ENCODE measurements at places on chromosomes 2 and 18.
A peak's percentile ranks its signal among the peaks of the same experiment; 100 is the strongest.

DNA sequence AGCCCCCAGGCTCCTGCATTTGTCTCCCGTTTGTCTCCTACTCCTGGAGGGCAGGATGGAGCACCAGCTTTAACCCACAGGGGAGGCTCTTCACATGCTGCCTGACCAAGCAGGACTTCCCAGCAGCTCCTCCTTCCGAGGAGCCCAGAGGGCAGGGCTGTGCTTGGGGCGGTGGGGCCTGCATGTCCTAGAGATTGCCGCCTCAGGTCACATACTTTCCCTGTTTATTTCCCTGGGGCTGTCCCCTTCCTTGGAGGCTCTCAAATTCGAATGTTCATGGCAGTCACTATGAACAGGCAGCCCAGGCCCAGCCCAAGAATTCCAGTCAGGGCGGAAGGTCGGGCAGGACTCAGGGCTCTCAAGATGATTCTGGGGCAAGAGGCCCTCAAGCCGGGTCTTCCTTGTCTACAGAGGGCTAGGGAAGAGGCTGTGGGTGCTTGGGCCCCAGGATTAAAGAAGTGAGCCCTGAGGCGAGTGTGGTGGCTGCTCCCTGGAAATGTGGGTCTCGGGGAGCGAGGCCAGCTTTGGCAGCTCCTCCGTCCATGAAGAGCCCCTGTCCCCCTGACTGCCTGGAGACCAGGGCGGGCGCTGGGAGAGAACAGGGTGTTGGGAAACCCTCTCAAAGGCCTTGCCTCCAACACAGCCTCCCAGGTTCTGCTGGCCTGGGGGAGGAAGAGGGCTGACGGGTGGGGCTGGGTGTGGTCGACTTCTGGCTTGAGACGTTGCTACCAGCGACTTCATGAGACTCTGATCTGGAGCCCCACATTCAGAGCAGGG is 48.9 kb upstream of the HPCAL1 start:
- no peak for DNase-seq

DNA sequence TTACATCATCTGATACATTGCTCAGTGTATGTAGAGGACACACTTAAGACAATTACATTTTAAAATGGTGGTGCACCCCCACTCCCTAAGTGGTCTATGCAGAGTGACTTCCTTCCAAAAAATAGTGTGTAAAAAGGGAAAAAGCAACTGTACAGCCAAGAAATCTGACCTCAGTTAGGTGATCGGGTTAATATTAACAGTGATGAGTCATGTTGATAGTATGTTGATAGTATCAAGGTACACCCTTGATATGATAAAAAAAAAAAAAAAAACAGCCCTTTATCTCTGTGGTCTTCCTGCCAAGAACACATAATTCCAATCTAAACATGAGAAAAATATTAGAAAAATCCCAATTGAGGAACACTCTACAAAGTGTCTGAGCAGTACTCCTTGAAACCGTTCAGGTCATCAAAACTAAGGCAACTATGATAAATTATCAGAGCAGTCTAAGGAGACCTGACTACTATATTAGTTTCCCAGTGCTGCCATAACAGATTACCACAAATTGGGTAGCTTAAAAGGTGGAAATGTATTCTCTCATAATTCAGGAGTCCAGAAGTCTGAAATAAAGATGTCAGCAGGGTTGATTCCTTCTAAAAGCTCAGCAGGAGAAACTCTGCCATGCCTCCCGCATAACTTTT is 171.9 kb downstream of the ARHGAP28 start:
- DNase-seq: no peak

GRCh38 chr18:63444580-63444979 is 22.3 kb upstream of the VPS4B start:
- peak; percentile 91 for DNase-seq

GRCh38 chr18:9022397-9023155 is 79.9 kb upstream of the NDUFV2 start:
- DNase-seq: no peak

DNA sequence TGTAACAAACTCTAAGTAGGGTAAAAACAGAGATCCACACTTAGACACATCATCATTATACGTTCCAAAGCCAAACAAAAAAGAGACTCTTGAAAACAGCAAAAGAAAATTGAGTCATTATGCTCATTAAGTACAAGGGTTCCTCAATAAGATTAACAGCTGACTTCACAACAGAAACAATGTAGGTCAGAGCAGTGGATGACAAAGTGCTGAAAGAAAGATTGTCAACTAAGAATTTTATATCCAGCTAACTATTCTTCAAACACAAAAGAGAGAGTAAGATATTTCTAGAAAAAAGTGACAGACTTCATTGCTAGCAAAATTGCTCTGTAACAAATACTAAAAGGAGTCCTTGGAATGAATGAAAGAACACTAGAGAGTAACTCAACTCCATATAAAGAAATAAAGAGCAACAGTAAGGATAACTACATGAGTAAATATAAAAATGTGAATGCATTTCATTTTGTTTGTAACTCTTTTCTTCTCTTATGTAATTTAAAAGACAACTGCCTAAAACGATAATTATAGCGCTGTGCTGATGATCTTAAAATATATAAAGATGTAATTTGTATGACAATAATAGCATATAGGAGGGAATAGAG is 23.8 kb upstream of the DNER start:
- no peak for DNase-seq

DNA sequence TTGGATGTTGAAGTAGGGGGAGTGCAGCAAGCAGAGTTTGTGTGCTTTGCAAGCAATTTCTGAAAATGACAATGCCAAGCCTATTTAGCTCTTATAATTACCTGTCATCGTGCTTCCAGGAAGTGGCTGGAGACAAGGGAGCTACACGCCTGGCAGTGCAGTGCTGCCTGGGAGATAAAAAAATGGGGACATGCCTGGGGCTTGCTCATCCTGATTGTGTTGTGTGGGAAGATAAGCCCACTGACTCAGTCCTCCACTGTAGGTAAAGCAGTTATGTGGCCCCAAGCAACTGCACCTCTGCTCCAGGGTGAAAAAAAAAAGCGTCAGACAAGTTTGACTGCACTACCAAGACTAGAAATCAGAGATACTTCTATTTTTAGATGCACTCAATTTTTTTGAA is 396.9 kb upstream of the NXPH2 start:
- DNase-seq: no peak

- no peak for DNase-seq
Measured at GRCh38 chr2:241011751-241012510, 13.5 kb downstream of the SNED1 start.

GRCh38 chr2:137689549-137689948 is 274.7 kb upstream of the HNMT start:
- no peak for DNase-seq

DNA sequence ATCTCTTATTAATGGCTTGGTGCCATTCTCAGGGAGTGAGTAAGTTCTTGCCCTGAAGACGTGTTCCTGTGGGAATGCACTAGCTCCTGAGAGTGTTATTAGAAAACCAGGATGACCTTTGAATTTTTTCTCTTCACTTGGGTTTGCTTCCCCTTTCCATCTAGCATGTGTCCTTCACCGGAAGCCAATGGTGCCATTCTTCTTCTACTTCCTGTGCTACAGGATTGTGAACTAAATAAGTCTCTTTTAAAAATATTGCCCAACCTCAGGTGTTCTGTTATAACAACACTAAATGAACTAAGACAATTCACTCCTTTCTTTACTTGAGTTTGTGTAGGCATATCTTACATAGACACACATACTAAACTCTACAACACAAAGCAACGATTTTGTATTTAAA is 447.0 kb downstream of the SOX11 start:
- no peak for DNase-seq

DNA sequence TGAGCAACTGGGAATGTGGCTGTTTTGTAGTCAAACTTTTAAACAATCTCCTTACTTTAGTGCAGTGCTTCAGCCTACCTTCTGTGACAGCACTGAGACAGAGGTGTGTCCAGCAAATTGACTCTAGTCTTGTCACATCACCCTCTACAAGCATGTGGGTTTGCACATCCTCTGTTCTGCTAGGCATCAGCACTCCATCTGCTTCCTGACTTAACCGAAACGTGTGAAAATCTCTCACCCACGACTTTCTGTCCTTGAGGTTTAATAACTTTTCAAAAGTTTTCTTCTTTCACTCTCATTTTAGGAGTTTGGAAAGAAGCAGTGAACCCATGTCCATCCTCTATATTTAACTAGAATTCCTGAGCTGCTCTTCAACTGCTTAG is 42.6 kb downstream of the TTR start:
- DNase-seq: no peak

- DNase-seq: no peak
Measured at GRCh38 chr18:79733986-79734770, 54.6 kb downstream of the CTDP1 start.

DNA sequence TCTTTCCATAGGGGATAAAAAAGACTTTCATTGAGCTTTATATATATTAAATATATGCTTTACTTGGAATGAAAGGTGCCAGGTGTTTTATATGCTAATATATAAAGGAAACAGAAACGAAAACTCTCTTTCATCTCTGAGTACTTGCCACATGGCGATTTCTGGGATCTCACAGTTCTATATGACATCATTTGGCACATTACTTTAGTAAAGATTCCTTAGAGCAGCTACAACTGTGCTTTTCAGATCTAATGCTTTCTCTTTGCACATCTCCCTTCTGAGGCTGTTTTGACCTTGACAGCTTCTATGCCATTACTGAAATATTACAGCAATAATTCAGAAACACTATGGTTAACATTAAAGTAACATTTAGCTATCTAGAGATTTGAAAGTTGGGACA is 1082.9 kb upstream of the CDH2 start:
- DNase-seq: no peak

- DNase-seq: no peak
Measured at GRCh38 chr2:145546091-145546490, 1026.2 kb upstream of the ZEB2 start.

DNA sequence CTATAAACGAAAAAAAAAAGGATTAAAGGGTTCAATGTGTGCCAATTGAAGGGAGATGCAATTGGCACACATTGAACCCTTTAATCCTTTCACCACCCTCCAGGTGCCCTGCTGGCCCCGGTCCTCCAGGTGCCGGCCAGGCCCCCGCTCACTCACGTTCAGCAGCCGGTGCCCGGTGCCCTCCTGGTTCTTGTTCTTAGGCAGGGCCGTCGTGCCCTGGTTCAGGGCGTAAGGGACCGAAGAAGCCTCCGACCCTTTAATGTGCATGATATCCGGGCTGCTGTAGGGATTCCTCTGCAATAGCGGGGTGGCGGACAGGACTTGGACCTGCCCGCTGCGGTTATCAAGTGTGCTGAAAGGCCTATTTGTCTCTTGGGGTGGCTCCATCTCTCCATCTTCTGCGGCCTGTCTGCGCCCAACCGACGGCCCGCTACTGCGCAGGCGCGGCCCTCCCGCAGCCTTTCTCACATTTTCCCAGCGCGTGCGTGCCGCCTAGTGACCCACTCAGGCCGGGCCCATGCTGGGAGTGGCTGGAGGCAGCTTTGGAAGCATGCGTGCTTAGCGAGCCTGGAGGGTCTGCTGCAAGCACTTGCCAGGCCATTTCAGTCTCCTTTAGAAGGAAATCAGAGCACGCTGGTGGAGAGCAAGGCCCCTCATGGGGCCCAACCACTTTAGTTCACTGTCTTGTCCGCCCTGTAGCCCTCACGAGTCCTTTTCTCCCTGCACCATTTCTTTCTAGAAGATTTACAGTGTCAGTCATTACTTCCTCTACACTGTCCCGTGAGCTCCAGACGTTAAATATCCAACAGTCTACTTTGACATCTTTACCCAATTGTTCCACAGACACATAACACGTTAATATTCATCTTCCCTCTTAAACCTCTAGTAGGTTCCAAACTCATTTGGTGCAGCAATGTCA is 24.3 kb downstream of the TMEM237 start:
- no peak for DNase-seq

DNA sequence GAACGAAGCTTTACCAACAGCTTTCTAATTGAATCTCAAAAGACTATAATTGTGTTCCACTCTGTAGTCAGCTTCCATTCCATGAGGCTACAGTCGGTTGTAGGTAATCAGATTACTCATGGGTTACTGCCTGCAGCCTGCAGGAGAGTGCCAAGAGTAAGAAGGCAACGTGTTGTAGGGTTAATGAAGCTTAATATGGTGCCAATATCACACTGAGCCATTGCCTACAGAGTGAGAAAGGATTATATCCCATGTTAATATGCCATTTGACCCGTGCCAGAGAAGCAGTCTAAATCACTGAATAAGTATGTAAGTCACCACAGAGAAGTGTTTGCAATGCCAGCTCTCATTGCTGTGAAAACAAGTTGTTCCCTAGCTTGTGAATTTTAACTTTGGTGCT is 734.5 kb upstream of the ACVR2A start:
- DNase-seq: no peak

GRCh38 chr18:5530629-5531178 is 13.1 kb downstream of the EPB41L3 start:
- DNase-seq: no peak

DNA sequence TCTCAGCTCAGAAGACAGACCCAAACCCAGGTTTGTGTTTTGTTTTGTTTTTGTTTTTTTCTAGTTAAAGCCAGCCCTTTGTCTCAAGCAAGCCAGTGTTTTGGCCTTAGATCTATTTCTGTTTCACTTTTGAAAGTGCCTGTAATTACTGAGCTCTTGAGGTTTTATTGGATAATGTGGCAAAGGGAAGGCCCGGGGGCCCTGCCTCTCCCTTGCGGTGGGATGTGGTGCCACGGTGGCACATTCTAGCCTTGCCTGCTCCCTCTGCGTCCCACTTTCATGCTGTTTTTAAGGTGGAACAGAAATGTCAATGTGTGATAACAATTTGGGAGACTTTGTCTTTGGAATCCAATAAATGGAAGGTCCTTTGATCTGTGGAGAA is 2.5 kb downstream of the HPCAL1 start:
- DNase-seq: no peak

DNA sequence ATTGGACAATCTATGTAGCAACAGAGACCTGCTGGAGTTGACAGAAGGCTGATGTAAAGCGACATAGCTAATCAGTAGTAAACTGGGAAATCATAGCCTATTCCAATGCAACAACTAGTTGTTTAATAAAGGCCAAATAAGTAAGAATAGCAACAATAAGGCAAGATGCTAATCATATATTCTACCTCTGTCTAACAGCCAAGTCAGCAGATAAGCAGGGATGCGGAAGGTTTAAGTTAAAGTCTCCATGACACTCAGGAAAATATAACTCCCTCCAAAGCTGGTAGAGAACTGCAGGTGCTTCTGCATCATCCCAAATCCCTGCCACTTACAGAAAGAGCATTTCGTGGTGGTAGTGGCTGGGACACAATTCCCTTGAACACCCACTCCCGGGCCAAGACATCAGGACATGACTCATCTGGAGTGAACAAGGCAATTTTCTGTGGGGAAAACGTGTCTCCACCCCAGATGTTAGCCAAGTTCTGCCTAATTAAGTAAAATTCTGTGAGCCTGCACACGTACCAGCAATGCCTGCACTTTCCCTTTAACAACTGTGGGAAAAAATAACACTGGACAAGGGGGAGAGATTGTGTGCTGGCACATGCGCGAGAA is 413.6 kb upstream of the ID2 start:
- no peak for DNase-seq
